ENCODE measurements at places on chromosomes 3 and 15.

DNA sequence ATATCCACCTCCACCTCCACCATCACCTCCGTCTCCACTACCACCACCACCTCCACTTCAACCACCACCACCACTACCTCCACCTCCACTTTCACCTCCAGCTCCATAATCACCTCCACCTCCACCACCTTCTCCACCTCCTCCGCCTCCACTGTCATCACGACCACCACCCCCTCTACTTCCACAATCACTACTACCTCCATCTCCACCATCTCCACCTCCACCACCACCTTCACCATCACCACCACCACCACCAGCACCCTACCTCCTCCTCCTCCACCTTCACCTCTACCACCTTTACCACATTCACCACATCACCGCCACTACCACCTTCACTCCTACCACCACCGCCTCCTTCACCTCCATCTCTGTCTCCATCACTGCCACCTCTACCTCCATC, 435.7 kb downstream of the MCTP2 start:
- no peak for DNase-seq

DNA sequence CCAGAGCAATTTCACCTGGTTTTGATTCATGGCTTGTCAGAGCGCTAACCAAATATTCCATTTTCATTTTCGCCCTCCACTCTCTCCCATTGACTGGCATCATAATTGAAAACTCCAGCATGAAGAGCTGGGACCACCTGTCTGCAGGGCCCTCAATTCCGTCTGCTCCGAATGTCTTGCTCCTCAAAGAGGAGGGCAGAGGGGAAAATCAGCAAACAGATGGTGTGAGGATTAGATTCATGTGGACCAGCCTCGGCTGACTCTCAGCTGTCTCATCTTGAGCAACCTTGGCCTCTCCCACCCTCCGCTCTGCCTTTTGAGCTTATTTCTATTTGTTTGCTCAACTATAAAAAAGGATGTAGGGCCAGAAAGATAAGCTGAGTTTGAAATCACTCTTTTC, 512.2 kb upstream of the PPP2R3A start:
- DNase-seq, result no peak

GRCh38 chr3:191362524-191363090, 32.3 kb upstream of the UTS2B start:
- DNase-seq, result no peak

DNA sequence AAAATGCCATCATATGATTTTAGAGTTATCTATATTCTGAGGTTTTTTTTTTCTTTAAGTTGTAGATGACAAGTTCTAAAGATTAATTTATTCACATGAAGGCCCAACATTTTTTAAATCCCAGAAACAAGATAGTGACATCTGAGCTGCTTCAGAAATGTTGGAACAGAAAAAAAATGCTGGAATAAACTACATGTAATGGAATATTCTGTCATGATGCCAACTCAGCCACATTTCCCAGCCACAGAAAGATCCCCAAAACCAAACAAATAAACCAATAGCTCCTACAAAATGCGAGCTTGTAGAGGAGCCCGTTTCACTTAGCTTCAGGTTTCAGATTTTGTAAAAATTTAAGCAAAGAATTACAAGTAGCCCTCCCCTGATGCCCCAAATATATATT, 111.0 kb upstream of the MYO5C start:
- no peak for DNase-seq

DNA sequence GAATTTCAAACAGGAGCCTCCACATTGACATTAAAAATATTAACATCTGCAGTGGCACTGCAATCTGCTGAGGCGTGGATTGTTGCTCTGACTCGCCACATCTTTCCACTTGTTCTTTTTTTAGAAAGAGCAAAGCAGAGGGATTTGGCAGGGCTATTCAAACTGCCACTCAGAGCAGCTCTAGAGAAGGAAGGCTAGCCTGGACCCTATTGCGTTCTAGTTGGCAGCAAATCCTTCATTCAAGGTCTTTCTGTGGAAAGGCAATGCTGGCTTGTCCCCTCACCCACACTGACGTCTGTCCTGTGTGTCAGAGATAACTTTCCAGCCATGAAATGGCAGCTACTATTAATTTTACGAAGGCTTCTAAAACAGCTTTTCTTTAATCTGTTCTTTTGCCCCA, 483.2 kb upstream of the SGO1 start:
- no peak for DNase-seq

DNA sequence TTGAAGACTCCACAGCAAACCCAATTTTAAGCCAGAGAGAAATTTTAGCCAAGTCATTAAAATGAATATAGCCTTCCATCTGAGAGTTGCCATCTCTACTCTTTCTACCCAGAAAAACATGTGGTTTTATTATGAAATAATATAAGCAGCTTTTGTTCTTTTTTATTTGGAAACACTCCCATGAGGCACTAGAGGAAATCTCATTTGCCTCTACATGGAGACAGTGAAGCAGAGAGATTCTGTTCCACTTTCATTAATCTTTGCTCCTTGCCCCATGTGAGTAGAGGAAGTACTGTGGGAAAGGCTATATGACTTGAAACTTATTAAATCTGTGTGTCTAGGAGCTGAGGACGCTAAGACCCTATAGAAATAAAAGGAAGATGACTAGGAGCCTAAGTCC, 111.1 kb downstream of the P3H2 start:
- no peak for DNase-seq

DNA sequence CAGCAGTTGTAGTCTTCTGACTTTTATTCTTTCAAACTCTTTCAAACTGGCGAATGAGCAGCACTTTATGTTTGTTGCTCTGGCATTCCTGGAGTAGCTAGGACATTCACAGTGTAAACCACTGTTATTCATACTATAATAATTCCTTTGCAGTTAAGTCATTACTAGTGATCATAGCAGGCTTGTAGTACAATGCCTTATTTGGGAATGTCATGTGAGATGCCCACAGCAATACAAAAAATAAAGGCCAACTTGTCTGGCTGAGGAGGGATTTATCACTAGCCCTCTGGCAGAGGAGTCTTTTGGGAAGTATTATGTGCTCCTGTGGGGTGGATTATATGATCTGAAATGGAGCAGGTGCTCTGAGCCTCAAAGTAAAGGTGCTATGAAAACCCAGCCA, 197.2 kb downstream of the VGLL3 start:
- peak; percentile 97 for DNase-seq

DNA sequence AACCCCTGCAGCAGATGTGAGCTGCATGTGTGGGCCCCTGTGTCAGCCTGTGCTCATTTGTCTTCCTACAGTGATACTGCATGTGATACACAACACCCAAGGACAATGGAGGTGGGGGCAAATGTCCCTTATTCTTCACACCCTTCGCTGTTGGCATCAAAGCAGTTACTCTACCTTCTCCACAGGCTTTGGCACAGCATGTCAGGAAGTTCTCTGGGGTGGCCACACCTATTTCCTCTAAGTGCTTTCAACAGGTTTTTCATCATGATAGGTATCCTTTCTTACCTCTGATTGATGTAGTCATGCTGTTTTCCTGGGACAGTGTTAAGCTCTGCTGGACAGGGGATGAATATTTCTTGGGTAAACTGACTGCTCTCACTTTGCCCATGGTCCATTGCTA, 29.5 kb downstream of the ZNF662 start:
- DNase-seq, result no peak

- peak; percentile 8 for DNase-seq
Measured at GRCh38 chr3:17023006-17023664, 138.4 kb downstream of the PLCL2 start.

GRCh38 chr3:120765830-120766493, 23.4 kb downstream of the GTF2E1 start:
- no peak for DNase-seq

GRCh38 chr15:27744641-27745040, 354.5 kb downstream of the OCA2 start:
- no peak for DNase-seq

GRCh38 chr15:58519516-58519915, 87.7 kb downstream of the LIPC start:
- no peak for DNase-seq

- DNase-seq, result no peak
Measured at GRCh38 chr15:62994975-62995681, 47.4 kb upstream of the TPM1 start.

DNA sequence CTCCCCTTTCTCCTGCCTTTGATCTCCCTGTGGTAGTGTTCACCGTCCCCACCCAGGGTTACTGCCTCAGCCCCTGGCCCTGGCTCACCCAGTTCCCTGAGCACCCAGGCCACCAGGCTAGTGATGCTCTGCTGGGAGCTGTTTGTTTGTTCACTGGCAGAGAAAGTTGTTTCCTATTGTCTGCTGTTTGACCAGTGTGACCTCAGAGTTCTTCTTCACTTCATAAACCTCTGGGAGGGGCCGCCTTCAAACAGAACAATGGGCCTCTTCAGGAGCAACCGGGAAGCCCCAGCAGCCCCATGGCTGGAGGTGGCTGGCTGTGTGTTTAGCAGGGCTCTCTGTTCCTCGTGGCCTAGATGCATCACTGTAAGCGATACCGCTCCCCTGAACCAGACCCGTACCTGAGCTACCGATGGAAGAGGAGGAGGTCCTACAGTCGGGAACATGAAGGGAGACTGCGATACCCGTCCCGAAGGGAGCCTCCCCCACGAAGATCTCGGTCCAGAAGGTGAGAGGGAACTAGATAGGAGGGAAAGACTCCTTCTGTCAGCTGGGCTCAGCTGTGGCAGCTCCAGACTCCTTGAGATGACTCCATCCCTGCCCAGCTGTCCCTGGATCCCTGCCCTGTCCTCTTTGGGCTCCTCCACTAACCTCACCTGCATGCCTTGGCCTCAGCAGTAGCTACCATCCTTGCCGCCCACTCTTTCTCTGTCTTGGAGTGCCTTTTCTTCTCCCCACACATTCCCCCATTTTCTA, 3.4 kb downstream of the CLK3 start:
- no peak for DNase-seq

GRCh38 chr3:34256021-34256420, 457.6 kb downstream of the PDCD6IP start:
- no peak for DNase-seq

DNA sequence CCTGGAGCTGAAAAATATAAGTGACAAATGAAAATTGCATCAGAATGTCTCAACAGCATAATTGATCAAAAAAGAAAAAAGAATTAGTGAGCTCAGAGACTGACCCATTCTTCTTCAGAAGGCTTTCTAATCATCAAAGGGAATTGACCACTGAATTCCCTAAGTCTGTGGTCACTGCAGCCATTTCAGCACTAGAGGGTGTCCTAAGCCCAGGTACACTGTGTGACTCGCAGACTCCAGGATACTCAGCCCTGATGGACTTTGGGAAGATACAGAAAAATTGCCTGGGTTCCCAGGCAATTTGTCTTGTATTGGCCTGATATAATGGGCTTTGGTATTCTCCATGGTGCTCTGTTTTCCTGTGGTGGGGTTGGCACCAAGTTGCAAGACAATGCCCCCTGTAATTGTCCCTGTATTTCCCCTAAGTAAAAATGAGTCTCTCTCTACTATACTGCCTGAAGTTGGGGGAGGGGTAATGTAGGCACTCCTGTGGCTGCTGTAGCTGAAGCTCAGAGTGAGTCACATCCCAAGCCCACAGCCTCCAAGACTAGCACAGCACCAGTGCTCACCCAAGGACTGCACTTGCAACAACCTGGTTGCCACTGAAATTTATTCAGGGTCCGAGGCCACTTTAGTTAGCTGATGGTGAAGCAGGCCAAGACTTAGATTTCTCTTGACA, 256.0 kb upstream of the STAC start:
- DNase-seq, result peak; percentile 40

DNA sequence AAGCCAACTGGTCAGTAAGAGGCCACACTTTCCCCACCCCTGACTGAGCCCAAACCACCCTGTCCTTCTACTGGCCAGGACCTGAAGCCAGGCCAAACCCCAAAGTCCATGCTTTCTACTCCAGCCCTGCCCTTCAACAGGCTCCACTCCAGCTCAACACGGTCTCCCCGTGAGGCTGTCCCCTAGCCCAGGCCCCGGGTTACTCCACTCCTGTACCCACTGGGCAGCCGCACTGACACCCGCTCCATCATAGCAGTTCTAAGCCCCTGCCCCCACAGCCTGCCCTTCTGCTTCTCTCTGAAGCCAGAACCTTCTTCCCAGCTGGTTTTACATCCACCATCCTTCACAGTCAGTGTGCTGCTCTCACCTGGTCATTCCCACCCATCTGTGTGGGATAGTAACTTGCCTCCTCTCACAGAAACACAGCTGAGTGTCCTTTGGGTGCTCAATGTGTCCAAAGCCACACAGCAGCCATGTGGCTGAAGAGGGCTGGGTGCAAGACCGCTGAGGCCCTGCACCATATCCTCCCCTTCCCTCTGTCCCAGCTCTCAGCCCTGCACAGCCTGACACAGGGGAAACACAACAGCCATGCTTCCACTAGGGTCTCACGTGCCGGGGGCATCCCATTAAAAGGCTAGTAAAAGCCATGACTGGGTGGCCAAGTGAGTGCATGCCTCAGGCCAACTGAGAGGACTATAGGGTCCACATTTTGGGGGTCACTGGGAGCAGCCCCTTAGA, 38.1 kb downstream of the TLE3 start:
- DNase-seq, result no peak

- no peak for DNase-seq
Measured at GRCh38 chr3:29370476-29371420, 89.9 kb downstream of the RBMS3 start.

DNA sequence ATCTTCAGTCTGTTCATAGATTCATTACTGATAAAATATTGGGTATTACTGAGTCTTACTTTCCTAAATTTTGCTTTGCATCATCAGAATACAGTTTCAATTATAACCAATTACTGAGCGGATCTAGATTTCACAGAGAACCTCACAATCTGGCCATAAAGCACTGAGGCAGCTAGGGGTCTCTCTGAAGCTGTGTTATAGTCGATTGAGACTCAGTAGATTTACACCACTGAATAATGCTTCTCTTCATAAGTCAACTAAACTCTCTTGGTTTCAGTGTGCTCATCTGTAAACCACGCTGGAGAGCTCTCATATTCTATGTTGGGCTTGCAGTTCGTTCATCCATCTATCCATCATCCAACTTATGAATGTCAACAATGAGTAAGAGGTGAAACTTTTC, 180.6 kb downstream of the GREM1 start:
- no peak for DNase-seq

DNA sequence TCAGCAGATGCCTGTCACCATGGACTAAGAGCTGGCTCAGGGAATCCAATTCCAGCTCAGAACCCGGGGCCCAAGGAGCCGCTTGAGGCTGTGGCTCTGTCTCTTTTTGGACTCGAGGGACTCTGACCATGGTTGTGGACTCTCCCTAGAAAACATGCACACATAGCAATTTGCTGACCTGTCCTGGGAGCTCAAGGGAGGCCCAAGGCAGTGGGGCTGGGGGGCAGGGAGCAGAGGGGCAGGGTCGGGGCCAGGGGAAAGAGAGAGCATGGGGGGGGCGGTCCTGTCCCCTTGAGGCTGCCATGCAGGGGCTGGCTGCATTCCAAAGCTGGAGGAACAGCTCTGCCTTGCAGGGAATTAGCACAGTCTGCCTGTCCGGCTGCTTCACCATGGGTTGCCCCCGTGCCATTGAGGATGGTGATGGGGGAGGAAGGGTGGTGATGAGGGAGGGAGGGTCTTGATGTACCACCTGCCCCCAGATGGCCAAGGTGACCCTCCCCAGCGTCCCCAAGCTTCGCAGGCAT, 190.1 kb downstream of the GOLGA6L6 start:
- DNase-seq, result no peak

DNA sequence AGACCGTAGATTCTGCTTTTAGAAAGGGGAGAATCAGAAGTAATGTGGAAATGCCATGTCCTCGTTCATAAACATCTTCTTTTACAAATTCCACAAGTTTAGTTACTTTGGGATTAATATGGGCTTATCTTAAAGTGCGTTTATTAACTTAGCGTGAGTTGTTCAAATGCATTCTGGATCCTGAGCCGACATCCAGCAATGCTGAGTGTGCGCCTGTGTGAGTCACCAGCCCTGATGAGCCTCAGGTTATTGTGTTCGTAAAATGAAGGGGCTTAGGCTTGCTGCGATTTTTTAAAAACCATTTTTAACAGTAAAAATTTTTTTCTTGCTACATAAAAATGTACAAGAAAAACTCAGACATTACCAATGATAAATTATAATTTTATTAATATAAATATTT, 57.9 kb downstream of the TFRC start:
- DNase-seq, result no peak

All from fibroblast of the conjunctiva (primary cell).